ENCODE measurements at places on chromosomes 4 and X.

DNA sequence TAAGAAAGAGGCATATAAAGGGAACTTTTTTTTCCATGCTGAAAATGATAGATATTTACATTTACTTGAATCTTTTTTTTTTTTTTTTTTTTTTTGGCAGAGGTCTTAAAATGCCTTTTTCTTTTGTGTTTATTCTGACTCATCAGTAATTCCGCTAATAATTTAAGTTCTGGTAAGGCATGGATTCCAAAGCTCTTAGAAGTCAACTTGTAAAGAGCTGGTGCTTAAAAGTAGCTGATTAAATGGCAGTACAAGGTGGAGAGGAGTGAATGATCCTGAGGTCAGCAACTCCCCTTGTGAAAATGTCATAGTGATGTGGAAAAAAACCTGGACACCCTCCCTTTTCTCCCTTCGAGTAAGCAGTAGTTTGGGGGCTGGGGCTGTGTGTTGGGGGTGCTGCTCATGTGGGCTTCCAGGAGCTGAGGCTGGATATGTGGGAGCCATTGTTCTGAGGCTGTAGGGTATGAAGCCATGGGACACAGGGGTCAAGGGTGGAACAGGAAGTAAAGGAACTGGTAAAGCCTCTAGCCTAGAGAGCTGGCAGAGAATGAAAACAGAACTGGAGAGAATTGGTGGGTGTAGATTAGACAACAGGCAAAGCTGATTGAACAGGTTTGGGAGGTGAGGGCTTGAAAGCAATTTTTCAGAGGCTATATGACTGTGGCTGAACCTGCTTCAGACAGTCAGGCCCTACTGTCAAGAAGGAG, 41.0 kb upstream of the PITX2 start:
- DNase-seq = no peak

DNA sequence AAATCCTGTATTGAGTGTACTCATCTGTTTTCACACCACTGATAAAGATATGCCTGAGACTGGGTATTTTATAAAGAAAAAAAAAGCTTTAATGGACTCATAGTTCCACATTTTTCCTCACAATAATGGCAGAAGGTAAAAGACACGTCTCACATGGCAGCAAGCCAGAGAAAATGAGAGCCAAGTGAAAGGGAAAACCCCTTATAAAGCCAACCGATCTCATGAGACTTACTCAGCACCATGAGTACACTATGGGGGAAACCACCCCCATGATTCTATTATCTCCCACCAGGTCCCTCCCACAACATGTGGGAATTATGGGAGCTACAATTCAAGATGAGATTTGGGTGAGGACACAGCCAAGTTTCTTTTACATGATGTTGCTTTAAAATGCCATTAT, 171.9 kb downstream of the GALNTL6 start:
- no peak for DNase-seq

GRCh38 chr4:7243609-7244330, 51.4 kb downstream of the SORCS2 start:
- no peak for DNase-seq

DNA sequence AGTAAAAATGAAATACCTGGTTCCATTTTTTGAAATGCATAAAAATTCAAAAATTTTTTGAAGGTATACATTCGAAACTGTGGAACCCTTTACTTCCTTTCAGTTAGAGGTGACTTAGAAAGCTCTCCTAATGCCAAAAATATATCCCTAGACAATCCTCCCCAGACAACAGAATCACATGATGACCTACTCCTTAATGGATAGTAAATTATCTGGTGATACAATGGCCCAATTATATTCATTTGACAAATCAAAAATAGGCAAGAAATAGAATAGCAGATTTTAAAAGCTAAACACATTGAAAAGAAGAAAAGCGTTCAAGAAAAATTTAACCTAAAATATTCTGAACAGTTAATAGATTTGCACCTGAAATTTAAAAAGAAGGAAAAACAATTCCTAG, 3.5 kb upstream of the UGT2A2 start:
- no peak for DNase-seq

- DNase-seq = peak; percentile 27
Measured at GRCh38 chrX:100424012-100424411, 13.9 kb upstream of the PCDH19 start.

- DNase-seq = no peak
Measured at GRCh38 chr4:52059372-52059771, 8.3 kb downstream of the SPATA18 start.

DNA sequence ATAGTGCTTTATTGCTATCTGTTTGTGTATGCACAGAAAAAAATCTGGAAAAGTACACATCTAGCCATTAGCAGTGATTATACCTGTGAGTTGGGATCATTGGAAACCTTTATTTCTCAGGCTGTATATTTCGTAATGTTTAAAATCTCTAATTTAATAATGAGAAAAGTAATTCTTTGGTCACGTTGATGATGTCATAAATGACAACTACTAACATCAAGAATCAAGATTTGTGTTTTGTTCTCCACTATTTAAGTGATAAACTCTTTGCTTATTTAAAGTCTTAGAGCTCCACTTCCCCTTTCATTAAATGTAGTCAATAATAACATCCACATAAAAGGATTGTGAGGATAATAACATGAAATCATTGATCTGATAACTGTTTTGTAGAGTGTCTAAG, 126.2 kb downstream of the TMA16 start:
- DNase-seq = no peak

Data from H7 (cell line).